ENCODE measurements at places on chromosomes 11 and 22. TPM values are rescaled to one million over a fixed set of nuclear protein-coding genes. Genes with fewer than 3 reads are reported as not detected.

The RANBP1 gene
- total RNA-seq, result 233 TPM

The NCF4 gene
- 70.4 TPM for total RNA-seq

The XKR3 gene
- not detected for total RNA-seq

The BAD gene
- total RNA-seq, result 40.9 TPM

The MS4A1 gene
- not detected for total RNA-seq

The ANGPTL5 gene
- not detected for total RNA-seq

The NTM gene
- total RNA-seq, result not detected

The INPP5J gene
- total RNA-seq, result 0.34 TPM

The CCDC73 gene
- not detected for total RNA-seq

The MOV10L1 gene
- not detected for total RNA-seq

The SCUBE1 gene
- total RNA-seq, result 0.39 TPM

The UBQLNL gene
- 0.12 TPM for total RNA-seq

The DERL3 gene
- total RNA-seq, result 9.0 TPM

The P2RY2 gene
- not detected for total RNA-seq

The OR51E1 gene
- not detected for total RNA-seq

The OR52R1 gene
- total RNA-seq, result not detected

The SLC39A13 gene
- total RNA-seq, result 31.0 TPM

The TPH1 gene
- 0.56 TPM for total RNA-seq

The OR8U1 gene
- total RNA-seq, result not detected

The SDF2L1 gene
- total RNA-seq, result 120 TPM

The HPS5 gene
- total RNA-seq, result 21.8 TPM

The PGGHG gene
- total RNA-seq, result 235 TPM

The SAC3D1 gene
- total RNA-seq, result 17.0 TPM

The CPT1B gene
- total RNA-seq, result 104 TPM

The FGF4 gene
- not detected for total RNA-seq

The OR8G1 gene
- not detected for total RNA-seq

The ATG16L2 gene
- total RNA-seq, result 122 TPM

The IFITM10 gene
- 1.2 TPM for total RNA-seq

The RASSF7 gene
- 22.4 TPM for total RNA-seq

The DBX1 gene
- total RNA-seq, result not detected

The HEPHL1 gene
- not detected for total RNA-seq

The HTR3B gene
- total RNA-seq, result not detected

The AMPD3 gene
- 27.1 TPM for total RNA-seq

The KDM4E gene
- total RNA-seq, result not detected

The YPEL4 gene
- 0.78 TPM for total RNA-seq

The CRYBB3 gene
- 0.61 TPM for total RNA-seq

The TMEM121B gene
- 0.24 TPM for total RNA-seq

The LMNTD2 gene
- total RNA-seq, result 1.7 TPM

The SMC1B gene
- 0.44 TPM for total RNA-seq

The SMTNL1 gene
- total RNA-seq, result not detected

The EIF3F gene
- 220 TPM for total RNA-seq

The OR5A1 gene
- total RNA-seq, result not detected

The APOBEC3B gene
- total RNA-seq, result 18.9 TPM

The GDPD4 gene
- not detected for total RNA-seq

The TMEM191C gene
- total RNA-seq, result 0.59 TPM

The CENPM gene
- 53.5 TPM for total RNA-seq

The CLTCL1 gene
- 0.66 TPM for total RNA-seq

The CADM1 gene
- not detected for total RNA-seq

The MUC2 gene
- total RNA-seq, result not detected
